ENCODE measurements at places on chromosomes 11 and 22.

- H3K4me3 ChIP-seq, result no peak overlapping the region
- H3K27ac ChIP-seq, result no peak overlapping the region
- H3K36me3 ChIP-seq, result no peaks in the 10 kb centered on the region
- H3K27me3 ChIP-seq, result no peaks in the 10 kb centered on the region
- H3K4me1 ChIP-seq, result no peaks in the 10 kb centered on the region
Observed at GRCh38 chr11:72569966-72570892, 104.0 kb downstream of the PDE2A start.

DNA sequence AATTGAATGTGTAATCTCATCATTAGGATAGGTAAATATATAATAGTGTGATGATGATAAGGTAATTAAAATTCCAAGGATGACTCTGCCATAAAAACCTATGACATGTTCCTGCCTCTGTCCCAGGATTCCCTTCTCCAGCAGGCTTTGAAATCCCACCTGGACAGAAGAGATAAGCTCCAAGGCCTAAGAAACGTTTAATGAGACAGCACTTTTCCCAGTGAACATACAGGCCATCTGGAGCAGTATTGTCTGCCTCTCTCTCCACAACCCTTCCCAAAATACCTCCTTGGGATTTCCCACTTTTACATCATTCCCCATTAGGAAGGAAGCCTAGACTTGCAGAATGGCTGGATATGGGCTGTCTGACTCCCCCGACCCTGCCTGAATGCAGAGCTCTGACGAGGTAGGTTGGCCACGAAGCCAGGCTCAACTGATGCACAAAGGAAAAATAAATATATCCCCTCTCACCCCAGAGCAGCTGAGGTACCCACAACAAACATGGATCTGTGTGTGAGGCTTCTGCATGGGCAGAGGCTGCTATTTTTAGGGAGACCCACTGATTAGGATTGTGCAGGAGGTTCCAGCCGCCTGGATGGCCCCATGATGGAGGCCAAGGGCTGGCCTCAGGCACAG lies 71.0 kb downstream of the TMPRSS5 start:
- H3K27me3 ChIP-seq, result no peaks in the 10 kb centered on the region
- DNase-seq, result no peak
- H3K4me3 ChIP-seq, result no peak overlapping the region
- no peaks in the 10 kb centered on the region for H3K4me1 ChIP-seq
- no peaks in the 10 kb centered on the region for H3K36me3 ChIP-seq

DNA sequence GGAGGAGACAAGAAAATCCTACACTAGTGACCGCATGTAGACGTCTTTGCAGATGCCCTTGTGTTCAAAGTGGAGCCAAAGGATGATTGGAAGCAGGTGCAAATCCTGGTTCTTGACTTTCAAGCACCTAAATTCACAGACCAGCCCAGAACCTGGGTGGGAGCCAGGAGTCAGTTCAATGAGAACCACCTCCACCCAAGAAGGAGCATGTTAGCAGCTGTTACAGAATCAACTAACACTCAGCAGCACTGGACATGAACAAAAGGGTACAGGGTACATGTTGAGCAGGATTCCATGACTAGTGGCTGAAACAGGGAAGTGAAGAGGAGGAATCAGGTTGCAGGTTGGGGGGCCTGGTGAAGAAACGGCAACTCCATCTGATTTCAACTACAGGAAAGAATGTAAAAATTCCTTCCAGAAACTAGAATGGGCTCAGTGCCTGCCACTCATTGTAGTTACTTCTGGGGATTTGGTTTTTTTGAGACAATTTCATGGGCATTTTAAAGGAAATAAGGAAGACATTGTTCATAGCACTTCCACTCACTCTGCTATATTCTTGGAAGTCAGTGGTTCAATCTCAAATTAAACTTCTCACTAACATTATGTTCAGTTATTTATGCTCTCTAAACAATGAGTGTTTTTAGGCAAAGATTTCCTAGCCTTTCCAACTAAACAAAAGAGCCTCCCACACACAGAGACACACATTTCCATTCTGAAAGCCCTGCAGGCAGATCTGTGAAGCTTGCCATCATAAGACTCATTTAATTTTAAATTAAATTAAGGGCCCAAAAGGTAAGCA lies 173.3 kb downstream of the CADM1 start:
- H3K36me3 ChIP-seq, result no peaks in the 10 kb centered on the region
- H3K27me3 ChIP-seq, result no peaks in the 10 kb centered on the region
- H3K27ac ChIP-seq, result no peak overlapping the region

- no peaks in the 10 kb centered on the region for H3K4me1 ChIP-seq
- no peaks in the 10 kb centered on the region for H3K36me3 ChIP-seq
- H3K27ac ChIP-seq, result no peak overlapping the region
- H3K27me3 ChIP-seq, result no peaks in the 10 kb centered on the region
- no peak overlapping the region for H3K4me3 ChIP-seq
- DNase-seq, result no peak
Observed at GRCh38 chr22:43474161-43475101, 62.6 kb downstream of the MPPED1 start.
